ENCODE measurements at places on chromosomes 13 and 19. TPM values are rescaled to one million over a fixed set of nuclear protein-coding genes. Genes with fewer than 3 reads are reported as not detected.

DNA sequence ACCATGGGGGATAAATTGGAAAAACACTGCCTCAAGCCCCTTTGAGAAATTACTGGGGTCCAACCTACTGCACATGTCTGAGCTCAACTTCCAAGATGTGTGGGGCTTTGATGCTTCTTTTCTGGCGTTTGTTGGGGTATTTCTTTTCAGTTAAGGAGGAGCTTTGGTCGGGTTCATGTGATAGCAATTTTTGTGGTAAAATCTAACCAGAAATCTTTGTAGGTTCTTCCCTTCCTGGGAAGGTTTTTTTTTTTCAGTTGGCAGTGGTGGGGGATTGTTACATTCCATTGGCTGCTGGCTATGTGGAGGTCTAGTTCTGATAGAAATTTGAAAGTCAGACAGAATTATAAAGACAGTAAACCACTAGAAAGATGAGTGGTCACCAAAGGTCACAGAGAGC, 327.8 kb downstream of the ATP8A2 start:
- H3K4me3 ChIP-seq = no peak overlapping the region
- no peak for DNase-seq
- no peaks in the 10 kb centered on the region for H3K36me3 ChIP-seq
- H3K27ac ChIP-seq = no peak overlapping the region

The IFNL2 gene
- not detected for total RNA-seq

DNA sequence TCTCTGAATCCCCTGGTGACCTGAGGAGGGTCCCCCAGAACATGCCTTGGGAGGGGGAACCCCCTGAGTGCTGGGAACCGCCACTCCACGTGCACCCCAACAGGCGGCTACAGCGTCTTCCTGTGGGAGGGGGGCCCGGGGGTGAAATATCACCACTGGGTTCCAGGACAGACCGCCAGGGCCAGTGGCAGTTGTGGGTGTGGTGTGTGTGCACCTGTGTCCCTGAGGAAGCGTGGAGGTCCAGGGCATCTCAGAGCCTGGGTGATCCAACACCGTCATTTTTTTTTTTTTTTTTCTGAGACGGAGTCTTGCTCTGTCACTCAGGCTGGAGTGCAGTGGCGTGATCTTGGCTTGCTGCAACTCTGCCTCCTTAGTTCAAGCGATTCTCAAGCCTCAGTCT, 4.2 kb downstream of the ADGRE5 start:
- no peak for DNase-seq
- H3K36me3 ChIP-seq = peaks cover 10% of the 10 kb centered on the region
- H3K27ac ChIP-seq = no peak overlapping the region
- peaks cover 31% of the 10 kb centered on the region for H3K4me1 ChIP-seq
- no peaks in the 10 kb centered on the region for H3K27me3 ChIP-seq
- no peak overlapping the region for H3K4me3 ChIP-seq

DNA sequence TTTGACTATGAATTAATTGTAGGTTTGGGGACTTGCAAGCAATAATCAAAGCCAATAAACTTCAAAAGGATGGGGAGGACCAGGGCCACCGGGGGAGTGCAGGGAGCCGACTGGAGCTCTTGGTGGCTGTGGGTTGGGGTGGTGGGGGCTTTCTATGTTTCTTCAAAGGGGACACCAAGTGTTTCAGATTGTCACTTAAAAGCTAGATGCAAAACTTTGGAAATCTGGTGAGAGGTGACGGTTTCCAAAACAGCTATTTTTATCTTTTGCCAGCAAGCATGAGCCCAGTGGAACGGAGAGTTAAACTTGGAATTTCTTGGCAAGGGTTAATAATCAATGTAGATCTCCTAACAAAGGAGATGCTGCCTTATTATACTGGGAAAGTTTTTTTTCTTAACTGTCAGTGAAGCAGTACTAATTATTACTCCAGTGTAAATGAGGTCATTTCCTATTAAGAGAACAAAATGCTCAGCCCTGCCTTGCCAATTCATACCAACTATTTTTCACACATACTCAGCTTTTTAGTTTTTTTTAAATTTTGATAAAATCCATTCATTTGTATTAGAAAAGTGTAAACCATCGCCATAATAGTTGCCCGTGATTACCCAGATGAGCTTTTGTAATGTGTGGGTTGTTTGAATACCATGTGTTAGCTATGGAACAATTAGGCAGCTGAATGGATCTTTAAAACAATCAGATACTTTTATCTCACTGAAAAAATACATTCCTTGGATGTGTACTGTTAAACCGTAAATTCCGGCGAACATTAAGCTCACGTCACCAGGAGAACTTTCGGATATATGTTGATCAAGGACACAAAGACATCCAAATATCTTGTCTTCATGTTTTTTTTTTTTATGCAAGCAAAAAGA, 95.9 kb upstream of the ZNF536 start:
- H3K27me3 ChIP-seq = peaks cover 2% of the 10 kb centered on the region
- H3K4me1 ChIP-seq = no peaks in the 10 kb centered on the region
- no peak overlapping the region for H3K4me3 ChIP-seq
- H3K27ac ChIP-seq = no peak overlapping the region

The MTUS2 gene
- 11.3 TPM for total RNA-seq

DNA sequence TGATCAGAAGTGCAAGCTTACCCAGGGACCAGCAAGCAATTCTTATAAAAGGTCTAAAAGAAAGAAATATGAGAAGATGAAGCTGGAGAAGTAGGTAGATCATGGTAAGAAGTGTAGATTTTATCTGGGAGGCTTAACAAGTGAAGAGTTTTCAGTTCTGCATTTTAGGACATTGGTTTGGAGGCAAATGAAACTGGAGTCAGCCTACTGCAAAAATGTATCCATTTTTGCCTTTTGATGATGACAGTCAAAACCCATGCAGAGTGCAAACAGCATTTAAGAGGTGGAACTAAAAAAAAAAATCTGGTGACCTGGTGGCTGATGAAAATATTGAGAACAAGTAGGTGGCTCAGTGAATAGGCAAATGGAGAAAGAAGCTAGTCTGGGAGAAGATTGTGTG, 216.9 kb downstream of the DNAJC15 start:
- H3K4me3 ChIP-seq = no peak overlapping the region
- H3K27me3 ChIP-seq = no peaks in the 10 kb centered on the region
- H3K4me1 ChIP-seq = no peaks in the 10 kb centered on the region

DNA sequence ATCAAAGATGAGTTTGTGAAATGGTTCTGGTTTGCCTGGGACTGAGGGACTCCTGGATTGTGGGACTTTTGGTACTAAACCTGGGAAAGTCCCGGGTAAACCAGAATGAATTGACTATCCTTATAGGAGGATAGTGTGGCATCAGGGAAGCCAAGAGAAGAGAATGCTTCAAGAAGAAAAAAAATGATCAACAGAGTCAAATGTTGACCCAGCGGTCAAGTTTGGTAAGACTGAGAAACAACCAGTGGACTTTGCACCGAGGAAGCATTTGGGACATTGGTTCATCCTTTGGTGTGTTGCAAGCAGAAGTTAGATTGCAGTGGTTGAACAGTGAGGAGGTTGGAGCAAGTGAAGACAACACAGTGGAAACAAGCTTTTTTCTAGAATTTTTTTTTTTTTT, 33.5 kb downstream of the CLEC17A start:
- H3K27me3 ChIP-seq = no peaks in the 10 kb centered on the region
- H3K4me3 ChIP-seq = no peak overlapping the region
- H3K4me1 ChIP-seq = no peaks in the 10 kb centered on the region
- DNase-seq = no peak
- H3K36me3 ChIP-seq = no peaks in the 10 kb centered on the region

GRCh38 chr19:4391701-4392483, 8.5 kb downstream of the SH3GL1 start:
- H3K4me3 ChIP-seq = no peak overlapping the region
- DNase-seq = peak; percentile 89
- peaks cover 25% of the 10 kb centered on the region for H3K36me3 ChIP-seq
- H3K27me3 ChIP-seq = no peaks in the 10 kb centered on the region

- no peak overlapping the region for H3K4me3 ChIP-seq
- H3K27me3 ChIP-seq = no peaks in the 10 kb centered on the region
- DNase-seq = no peak
- H3K4me1 ChIP-seq = peaks cover 23% of the 10 kb centered on the region
- peaks cover 26% of the 10 kb centered on the region for H3K36me3 ChIP-seq
- no peak overlapping the region for H3K27ac ChIP-seq
Measured at GRCh38 chr13:113551081-113552000, 33.2 kb upstream of the TFDP1 start.

DNA sequence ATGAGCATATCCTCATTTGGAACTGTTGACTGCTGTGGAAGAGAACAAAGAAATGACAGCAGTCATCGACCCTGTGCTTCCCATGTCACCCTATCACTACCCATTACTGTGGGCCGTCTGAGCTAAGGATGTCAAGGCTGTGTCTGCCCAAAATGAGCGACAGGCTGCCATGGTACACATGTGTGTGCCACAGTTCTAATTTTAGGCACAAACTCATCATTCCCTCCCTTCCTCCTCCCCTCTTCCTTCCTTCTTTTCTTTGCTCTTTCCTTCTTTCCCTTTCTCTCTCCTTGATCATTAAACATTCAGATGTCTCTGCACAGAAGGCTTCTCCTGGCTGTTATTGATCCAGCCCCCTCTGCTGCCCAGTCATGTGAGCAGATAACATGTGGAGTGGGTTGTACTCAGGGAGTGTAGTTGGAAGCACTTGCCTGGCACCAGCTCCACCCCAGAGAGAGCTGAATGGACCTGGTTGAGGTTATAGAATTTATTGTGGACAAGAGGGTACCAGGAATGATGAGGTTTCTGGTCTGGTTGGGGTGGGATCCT, 6.3 kb downstream of the FGF9 start:
- H3K27me3 ChIP-seq = peaks cover 53% of the 10 kb centered on the region
- H3K27ac ChIP-seq = no peak overlapping the region
- H3K4me3 ChIP-seq = no peak overlapping the region
- no peaks in the 10 kb centered on the region for H3K36me3 ChIP-seq

The ZNF418 gene
- total RNA-seq = 14.1 TPM

- no peak overlapping the region for H3K27ac ChIP-seq
- H3K27me3 ChIP-seq = peaks cover 3% of the 10 kb centered on the region
- no peak for DNase-seq
Measured at GRCh38 chr19:13538601-13539253, 32.4 kb upstream of the CACNA1A start.

The CACNA1A gene
- total RNA-seq = 0.58 TPM

DNA sequence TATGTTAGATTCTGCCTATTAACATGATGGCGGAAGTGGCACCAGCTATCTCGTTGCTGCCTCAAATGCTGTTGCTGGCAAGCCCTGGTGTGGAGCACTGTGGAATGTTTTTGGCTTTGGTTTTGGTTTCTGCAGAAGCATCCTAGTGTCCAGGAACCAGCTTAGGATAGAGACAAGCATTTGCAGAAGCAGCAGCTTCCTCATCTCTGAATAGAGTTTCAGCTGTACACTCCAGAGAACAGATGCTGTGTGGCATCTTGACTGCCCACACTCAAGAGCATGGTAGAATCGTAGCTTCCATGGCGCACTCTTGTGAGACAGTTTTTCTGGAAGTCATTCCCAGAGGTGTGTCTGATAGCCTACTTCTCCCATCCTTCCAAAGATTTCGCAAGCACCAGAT, 145.3 kb upstream of the RXFP2 start:
- no peak for DNase-seq
- H3K27me3 ChIP-seq = no peaks in the 10 kb centered on the region
- no peak overlapping the region for H3K27ac ChIP-seq
- no peak overlapping the region for H3K4me3 ChIP-seq

The LRG1 gene
- 0.18 TPM for total RNA-seq

DNA sequence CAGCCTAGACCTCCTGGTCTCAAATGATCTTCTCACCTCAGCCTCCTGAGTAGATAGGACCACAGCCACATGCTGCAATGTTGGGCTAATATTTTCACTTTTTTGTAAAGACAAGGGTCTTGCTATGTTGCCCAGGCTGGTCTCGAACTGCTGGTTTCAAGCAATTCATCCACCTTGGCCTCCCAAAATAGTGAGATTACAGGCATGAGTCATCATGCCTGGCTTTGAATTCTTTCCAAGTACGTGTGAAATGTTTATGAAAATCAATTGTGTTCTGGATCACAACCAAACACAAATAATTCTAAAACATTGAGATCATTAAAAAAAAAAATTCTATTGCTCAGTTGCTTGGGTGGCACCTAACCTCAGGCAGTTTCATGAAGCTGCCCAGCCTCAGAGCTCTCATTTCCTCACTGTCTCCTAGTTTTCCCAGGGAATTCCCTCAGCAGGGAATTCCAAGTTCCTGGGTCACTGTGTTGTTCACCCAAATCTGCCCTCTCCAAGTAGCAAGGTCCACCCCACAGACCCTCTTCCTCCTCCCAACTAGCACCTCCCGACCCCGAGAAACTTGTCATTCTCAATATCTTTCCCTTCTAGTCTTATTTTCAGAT, 44.8 kb downstream of the ING1 start:
- H3K36me3 ChIP-seq = no peaks in the 10 kb centered on the region
- no peaks in the 10 kb centered on the region for H3K4me1 ChIP-seq
- H3K4me3 ChIP-seq = no peak overlapping the region
- no peak for DNase-seq
- peaks cover 2% of the 10 kb centered on the region for H3K27me3 ChIP-seq
- no peak overlapping the region for H3K27ac ChIP-seq

GRCh38 chr13:107457686-107458085, 757.6 kb downstream of the LIG4 start:
- no peaks in the 10 kb centered on the region for H3K4me1 ChIP-seq
- no peak overlapping the region for H3K27ac ChIP-seq
- DNase-seq = peak; percentile 25

GRCh38 chr13:27358420-27358819, 66.0 kb upstream of the GTF3A start:
- H3K4me3 ChIP-seq = no peak overlapping the region
- H3K27ac ChIP-seq = no peak overlapping the region
- H3K36me3 ChIP-seq = no peaks in the 10 kb centered on the region
- DNase-seq = no peak

GRCh38 chr13:66313413-66313812, 916.7 kb downstream of the PCDH9 start:
- peaks cover 2% of the 10 kb centered on the region for H3K4me1 ChIP-seq
- DNase-seq = no peak
- H3K27ac ChIP-seq = no peak overlapping the region
- H3K27me3 ChIP-seq = no peaks in the 10 kb centered on the region
- no peaks in the 10 kb centered on the region for H3K36me3 ChIP-seq
- no peak overlapping the region for H3K4me3 ChIP-seq

DNA sequence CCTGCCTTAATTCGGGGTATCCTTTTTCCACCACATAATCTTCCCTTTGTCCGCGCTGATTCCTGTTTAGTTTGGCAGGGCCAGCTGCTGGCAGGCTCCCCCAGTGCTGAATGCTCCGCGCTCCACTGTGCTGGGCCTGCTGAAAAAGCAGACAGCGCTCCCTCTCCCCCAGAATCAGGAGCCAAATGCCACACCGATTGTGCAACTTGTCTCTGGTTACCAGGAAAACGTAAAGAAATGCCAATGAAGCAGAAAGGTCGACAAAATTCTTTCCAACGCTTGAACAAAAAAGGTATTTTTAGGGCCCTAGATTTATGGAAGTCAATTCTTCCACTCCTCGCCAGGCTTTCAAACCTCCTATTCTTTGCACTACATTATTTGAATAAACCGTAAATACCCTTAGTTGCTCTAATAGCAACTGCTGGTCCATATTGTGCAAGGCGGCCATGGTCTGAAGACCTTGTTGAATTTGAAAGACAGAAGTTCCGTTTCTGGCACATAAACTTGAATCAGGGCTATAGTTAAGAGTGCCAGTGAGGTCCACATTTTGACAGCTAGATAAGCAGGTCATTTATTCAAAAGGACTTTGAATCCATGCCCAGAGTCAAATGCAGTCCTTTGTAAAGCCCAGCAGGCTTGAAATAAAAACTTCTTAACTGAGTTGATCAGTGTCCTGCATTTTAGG, 206.7 kb upstream of the RFC3 start:
- DNase-seq = peak; percentile 89
- no peaks in the 10 kb centered on the region for H3K27me3 ChIP-seq
- peak overlapping the region; percentile 88 for H3K27ac ChIP-seq

GRCh38 chr13:88395804-88396203, 724.6 kb downstream of the SLITRK5 start:
- no peaks in the 10 kb centered on the region for H3K4me1 ChIP-seq
- no peaks in the 10 kb centered on the region for H3K36me3 ChIP-seq
- H3K27ac ChIP-seq = no peak overlapping the region
- no peak overlapping the region for H3K4me3 ChIP-seq
- DNase-seq = no peak

The C13orf42 gene
- 0.09 TPM for total RNA-seq
